CD4-positive, alpha-beta T cell treated with Interleukin-2 at 100 ng/mL for 4 hours (primary cell): ENCODE measurements at places on chromosomes 5 and 9.

- DNase-seq, result no peak
Observed at GRCh38 chr5:158553195-158553961, 546.3 kb downstream of the EBF1 start.

DNA sequence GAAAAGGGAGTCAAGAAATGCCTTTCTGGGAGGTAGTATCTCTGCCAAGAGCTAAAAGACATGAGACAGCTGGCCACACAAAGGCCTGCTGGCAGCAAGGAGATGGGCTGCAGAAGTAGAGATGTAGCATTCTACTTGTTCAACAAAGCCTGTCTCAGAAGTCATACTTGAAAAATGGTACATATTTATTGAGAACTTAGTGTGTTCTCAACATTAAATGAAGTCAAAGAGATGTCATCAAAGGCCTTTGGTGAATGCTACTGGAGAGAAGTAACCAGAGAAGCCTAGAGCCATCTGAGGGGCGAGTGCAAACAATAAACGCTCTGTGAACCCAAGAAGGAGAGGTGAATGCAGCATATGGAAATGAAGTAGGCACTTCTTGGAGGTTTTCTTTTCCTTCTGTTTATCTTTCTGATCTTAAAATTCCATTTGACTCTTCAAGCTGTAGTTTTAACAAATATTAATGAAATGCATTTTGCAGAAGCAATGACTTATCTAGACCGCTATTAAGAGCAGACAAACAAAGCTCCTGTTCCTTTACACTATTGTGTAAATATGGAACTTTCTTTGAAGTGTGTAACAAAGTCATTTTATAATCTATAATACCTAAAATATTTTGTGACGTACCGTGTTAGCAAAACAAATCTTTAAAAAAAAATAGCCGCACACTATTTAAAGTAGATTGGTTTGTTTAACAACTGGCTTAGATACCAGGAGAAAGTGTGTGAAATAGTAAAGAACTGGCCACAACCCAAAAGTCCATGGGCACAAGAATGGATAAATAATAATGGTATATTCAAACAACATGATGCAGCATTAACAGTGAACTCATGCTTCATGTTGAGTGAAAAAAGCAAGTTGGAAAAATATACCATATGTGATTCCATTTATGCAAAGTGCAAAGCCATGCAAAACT is 70.2 kb downstream of the ZNF608 start:
- DNase-seq, result no peak

- no peak for DNase-seq
Observed at GRCh38 chr5:179344431-179345182, 654 bp downstream of the ADAMTS2 start.

GRCh38 chr5:17252543-17252942 is 35.1 kb downstream of the BASP1 start:
- DNase-seq, result no peak

- DNase-seq, result no peak
Observed at GRCh38 chr5:142453932-142454331, 129.1 kb upstream of the SPRY4 start.

- no peak for DNase-seq
Observed at GRCh38 chr9:133037775-133038515, 7.1 kb downstream of the GTF3C5 start.

GRCh38 chr5:139900546-139901250 is 105.1 kb downstream of the PSD2 start:
- DNase-seq, result no peak

GRCh38 chr5:98258939-98259338 is 514.5 kb upstream of the RGMB start:
- DNase-seq, result no peak
